ENCODE measurements at places on chromosomes 5 and 9.

DNA sequence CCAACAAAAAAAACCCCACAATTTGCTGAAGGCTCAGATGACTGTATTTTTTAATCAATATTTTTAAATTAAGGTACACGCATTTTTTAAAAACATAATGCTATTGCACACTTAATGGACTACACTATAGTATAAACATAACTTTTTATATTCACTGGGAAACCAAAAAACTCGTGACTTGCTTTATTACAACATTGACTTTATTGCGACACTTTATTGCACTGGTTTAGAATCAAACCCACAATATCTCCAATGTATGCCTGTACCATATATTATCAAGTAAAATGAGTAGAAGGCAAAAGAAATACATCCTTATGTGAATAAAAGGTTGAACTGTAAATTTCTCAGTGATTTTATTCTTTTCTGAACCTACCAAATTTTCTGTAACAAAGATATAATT is 53.7 kb downstream of the RICTOR start:
- no peak for DNase-seq

DNA sequence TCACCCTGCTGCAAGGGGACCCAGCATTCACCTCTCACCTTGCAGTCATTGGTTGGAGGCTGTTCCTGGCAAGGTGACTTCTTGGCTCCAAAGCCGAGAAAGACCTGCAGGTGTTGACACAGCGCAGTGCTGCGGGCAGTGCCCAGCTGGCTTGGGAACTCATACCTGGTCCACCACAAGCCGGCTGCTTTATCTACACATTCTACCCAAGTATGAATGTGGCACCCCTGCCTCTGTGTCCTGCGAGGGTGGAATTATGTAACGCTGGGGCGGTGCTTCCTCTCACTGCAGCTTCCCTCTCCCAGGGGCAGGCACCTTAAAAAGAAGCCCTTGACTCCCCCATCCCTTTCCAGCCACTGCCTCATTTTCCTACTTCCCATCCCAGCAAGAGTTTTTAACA is 2.5 kb upstream of the ZMYND19 start:
- DNase-seq: no peak

DNA sequence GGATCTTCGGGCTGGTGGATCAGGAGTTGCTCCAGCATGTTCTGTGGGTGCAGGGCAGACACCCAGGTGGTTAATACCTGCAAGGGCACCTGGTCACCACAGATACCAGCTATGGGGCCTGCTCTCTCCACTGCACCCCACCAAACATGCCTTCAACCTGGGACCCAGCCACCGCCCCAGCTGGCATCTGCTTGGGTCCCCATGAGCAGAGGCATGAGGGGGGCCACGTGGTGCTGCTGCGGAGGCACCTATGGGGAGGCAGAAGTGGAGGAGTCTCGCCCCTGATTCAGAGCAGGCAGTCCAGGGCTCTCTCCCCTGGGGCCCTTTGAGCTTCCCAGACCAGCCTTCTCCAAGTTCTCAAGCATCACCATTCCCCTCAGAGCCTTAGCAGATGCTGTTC is 2.9 kb downstream of the AK8 start:
- DNase-seq: no peak

- no peak for DNase-seq
Measured at GRCh38 chr5:107466233-107466769, 204.4 kb downstream of the EFNA5 start.

- DNase-seq: no peak
Measured at GRCh38 chr9:127113191-127113972, 9.1 kb downstream of the ANGPTL2 start.

GRCh38 chr9:92798358-92798757 is 33.7 kb upstream of the BICD2 start:
- DNase-seq: no peak

Measured in activated T-cell treated with anti-CD3 and anti-CD28 coated beads, Interleukin-2, amount 50 U/mL, for 4 hours (primary cell).